ENCODE measurements at places on chromosomes 5 and 9. TPM values are rescaled to one million over a fixed set of nuclear protein-coding genes. Genes with fewer than 3 reads are reported as not detected.

Gene CER1
- 0.74 TPM for total RNA-seq

Gene MUSK
- total RNA-seq: 4.9 TPM

Gene SLC1A1
- 6.9 TPM for total RNA-seq

Gene FGF18
- 1.0 TPM for total RNA-seq

Gene PCDHAC1
- total RNA-seq: 1.5 TPM

Gene SLC28A3
- 2.0 TPM for total RNA-seq

Gene IL9
- total RNA-seq: not detected

Gene SAPCD2
- total RNA-seq: 3.2 TPM

Gene SLC6A7
- total RNA-seq: not detected

Gene CCDC192
- not detected for total RNA-seq

Gene PLPPR1
- total RNA-seq: 0.95 TPM

Gene CACFD1
- 5.9 TPM for total RNA-seq

GRCh38 chr5:96001262-96001661 is 39.6 kb upstream of the ELL2 start:
- no peak for DNase-seq

DNA sequence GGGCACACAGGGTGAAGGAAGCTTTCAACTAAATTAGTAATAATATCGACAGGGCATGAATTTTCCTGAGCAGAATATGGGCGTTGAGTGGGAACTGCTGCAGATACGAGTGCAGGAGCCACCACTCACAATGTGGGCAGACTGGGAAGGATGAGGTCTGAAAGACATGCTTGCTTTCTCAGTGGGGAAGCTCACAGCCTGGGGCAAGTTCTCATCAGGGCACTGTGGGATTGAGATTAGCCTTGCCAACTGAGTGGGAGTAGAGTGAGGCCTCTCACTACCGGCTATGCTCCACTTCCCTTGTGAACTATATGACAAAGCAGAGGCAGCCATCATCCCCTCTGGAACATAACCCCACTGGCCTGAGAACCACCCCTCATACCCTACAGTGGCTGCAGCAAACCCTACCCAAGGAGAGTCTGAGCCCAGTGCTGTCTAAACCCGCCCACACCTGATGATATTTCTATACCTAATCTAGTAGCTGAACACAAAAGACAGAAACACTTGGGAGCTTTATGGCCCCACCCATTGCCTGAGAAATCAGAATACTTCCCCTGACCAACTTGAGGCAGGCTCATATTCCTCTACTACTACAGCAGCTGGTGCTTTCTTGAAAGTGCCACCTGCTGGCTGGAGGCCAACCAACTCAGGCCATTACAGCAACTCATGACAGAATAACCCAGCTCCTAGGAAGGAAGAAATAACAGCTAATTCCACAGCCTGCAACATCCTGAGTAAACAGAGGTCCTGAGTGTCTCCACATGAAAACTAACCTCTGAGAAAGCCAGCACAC is 173.7 kb upstream of the SPEF2 start:
- DNase-seq: no peak

DNA sequence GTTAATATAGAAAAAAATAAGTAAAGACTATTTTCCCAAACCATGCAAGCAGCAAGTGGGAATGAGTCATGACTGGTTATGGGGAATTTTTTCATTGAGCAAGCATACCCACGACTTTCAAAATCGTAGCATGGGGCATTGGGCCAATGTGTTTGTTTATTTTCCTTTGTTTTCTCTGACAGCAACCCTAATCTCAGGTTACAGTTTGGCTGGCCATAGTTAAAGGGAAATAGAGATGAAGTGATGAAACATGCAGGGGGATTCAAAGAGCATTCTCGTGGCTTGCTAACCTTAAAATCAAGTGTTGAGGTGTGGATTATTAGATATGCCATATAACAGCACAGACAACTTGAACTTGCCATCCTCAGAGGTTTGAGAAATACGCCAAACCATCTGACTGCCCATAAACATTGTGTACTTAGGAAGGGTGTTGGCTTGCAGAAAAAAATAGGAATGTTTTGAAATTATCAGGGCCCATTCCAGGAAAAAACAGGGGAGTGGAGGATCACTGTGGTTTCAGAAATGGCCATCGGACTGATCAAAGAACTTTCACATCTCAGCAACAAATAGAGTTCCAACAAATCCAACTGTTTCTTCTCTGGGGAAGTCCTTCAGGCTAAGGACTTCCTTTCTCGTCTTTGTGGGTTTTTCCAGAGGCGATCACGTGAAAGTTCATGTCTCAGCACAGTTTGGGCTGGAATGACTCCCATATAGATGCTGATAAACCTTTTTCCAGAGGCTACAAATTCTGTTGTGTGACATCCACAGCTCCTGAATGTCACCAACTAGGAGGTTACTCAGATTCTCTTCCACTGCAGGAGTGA is 259.1 kb downstream of the SYK start:
- peak; percentile 31 for DNase-seq

- DNase-seq: no peak
Measured at GRCh38 chr9:70060883-70061507, 17.3 kb downstream of the MAMDC2 start.

DNA sequence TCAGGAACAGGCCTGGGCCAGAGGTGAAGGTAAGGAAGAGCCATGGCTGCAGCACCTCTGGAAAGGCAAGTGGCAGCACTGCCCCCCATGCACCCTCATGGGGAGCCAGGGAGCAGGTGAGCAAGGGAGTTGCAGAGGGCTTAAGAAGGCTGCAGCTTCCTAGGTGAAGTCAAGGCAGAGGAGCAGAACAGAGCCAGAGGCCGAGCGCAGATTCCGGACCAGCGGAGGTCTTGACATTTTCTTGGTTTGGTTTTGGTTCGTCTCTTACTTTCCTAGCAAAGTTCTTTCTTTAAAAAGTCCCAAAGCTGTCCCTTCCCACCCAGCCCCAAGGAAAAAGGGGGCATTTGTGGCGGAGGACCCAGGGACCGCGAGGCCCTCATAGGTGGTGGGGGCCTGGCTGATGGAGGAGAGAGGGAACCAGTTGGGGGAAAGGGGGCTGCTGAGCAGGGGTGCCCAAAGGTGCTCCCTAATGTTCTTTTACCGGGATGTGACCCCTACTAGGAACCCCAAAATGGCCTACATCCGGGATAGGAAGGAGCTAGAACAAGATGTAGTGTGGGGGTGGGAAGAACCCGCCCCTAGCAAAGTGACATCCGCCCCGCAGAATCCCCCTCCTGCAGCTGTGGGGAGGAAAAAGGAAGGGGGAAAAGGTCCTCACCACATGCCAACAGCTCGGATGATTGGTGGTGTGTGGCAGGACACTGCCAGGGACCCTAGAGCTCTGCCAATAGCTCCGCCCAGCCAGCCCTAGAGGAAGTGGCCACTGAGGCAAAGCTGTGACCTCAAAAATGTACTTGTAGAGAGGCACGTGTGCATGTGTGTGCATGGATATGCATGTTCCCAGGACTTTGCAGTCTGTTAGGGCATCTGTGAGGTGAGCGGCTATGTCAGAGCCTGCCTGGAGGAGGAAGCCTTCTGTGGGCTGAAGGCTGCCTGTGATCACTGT is 914 bp upstream of the CD72 start:
- no peak for DNase-seq

DNA sequence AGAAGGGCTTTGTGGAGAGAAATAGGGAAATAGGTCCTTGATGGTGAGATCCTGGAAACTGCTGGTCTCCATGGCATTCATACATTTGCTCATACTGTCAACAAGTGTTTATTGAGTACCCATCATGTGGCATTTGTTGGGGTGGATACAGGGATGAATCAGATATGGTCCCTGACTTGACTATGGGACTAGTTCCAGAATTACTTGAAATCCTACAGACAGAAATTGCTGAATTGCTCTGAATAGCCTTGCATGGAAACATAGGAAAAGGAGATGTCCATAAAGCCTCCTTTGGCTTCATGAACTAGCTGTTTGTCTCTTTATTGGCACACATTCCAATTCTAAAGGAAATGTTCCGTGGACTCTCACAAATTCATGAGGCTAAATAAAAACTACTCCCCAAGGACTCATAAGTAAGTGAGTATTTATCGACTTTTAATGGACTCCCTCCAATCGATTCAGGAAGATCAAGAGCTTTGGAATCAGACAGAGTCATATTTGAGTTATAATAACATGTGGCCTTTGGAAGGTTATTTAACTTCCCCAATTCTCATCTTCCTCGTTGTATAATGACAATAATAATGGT is 122.4 kb upstream of the C6 start:
- DNase-seq: no peak

- no peak for DNase-seq
Measured at GRCh38 chr5:44511596-44511995, 122.4 kb upstream of the FGF10 start.

DNA sequence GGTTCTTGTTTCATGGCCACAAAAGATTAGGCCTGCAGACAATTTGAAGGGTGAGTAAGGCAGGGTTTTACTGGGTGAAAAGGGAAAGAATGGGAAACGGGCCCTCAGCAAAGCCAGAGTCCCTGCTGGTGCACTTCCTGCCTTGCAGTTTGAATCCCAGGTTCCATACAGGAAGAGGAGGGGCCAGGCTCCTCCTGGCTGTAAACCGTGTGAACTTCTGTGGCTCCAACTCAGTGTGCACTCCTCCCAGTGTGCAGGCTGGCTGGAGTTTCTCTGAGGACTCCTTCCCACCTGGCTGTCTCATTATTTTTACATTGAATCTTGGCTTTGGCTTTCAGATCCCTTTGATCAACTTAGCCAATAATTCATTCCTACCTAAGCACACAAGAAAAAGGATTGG is 367.1 kb upstream of the KLF4 start:
- no peak for DNase-seq

DNA sequence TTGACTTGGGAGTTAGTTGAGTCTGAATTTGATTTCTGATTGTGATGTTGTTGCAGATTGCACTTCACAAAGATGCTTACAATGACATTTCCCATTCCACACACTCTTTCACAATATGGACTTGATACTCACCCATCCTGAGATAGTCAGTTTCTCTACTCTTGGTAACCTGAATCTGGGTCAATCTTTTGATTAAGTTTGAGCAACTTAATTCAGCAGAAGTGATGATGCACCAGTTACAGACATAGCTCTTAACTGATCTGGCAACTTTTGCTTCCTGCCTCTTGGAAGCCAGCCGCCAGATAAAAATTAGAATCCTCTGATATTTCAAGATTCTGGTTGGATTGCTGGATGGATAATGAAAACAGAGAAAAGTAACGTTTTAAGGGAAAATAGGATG is 79.7 kb upstream of the OSMR start:
- DNase-seq: no peak

DNA sequence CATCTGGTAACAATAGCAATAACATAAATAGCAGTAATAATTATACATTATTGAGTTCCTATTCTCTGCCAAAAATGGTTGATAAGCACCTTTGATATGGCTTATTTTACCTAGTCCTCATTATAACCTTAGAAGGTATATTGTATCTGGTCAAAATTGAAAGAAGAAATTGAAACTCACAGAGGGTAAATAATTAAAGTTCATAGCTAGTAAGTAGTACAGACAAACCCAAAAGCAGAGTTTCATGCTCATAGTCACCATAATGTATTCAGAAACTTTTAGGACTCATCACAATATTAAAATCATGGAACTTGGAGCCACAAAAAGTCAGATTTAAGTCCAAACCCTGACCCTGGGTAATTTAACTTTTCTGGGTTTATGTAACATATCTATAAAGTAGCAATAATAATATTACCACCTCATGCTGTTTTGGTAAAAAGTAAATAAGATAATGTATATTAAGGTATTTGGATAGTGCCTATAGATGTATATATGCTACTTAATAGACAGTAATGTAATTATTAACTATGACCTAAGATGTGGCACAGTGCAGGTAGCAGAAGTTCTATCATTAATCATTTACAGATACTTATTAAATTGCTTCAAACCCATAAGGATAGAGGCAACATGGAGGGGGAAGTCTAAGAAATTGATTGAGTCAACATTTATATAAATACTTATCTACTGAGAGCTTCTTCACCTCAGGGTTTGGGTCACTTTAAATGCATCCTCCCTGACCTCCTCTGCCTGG is 32.4 kb downstream of the STK32A start:
- DNase-seq: no peak

DNA sequence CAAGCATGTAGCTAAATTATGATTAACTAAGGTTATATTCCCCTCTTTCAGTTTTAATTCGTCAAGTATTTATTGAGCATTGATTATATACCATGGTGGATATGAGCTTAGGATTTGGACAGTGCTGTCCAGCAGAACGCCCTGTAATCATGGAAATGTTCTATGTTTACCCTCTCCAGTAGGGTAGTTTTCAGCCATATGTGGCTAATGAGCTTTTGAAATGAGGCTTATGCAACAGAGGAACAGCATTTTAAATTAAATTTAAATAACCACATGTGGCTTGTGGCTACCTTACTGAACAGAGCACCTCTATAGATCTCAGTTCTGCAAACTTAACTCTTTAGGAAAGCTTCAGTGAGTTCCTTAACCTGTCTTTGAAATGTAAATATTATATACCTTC is 59.1 kb downstream of the JMY start:
- no peak for DNase-seq

- DNase-seq: no peak
Measured at GRCh38 chr5:78881884-78882283, 103.2 kb downstream of the ARSB start.

DNA sequence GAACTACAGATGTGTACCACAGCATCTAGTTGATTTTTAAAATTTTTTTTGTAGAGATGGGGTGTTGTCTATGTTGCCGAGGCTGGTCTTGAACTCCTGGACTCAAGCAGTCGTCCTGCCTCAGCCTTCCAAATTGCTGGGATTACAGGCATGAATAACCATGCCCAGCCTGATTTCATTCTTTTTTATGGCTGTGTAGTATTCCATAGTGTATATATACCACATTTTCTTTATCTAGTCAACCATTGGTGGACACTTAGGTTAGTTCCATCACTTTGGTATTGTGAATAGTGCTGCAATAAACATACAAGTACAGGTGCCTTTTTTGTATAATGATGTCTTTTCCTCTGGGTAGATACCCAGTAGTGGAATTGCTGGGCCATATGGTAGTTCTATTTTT is 3.8 kb downstream of the RCL1 start:
- no peak for DNase-seq

GRCh38 chr9:72526901-72527800 is 5.7 kb downstream of the TMC1 start:
- peak; percentile 85 for DNase-seq

GRCh38 chr9:75088646-75089372 is 495 bp downstream of the OSTF1 start:
- no peak for DNase-seq

DNA sequence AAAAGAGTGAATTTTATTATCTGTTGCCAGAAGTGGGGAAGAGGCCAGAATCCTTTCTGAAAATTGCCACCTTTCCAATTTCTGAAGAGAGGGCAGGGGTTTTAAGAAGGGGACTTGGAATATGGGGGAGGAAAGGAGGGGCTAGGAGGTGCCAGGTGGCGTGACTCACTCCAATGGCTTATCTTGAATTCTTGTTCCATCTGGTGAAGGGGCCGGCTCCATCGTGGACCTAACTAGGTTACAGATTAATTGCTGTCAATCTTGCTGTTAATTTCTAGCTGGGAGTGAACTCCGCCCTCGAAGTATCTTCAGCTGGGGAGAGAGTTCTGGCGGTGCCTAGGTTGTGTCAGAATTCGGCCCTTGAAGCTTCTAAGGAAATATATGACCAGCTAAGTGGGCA is 138.7 kb downstream of the YTHDC2 start:
- DNase-seq: no peak

All from urinary bladder (tissue), 4 donors.